Hematopoietic multipotent progenitor cell treated with erythropoietin and hydrocortisone succinate and interleukin-3 and kit ligand, for 8 days (in vitro differentiated cells): ENCODE measurements at places on chromosomes 2 and 18.

DNA sequence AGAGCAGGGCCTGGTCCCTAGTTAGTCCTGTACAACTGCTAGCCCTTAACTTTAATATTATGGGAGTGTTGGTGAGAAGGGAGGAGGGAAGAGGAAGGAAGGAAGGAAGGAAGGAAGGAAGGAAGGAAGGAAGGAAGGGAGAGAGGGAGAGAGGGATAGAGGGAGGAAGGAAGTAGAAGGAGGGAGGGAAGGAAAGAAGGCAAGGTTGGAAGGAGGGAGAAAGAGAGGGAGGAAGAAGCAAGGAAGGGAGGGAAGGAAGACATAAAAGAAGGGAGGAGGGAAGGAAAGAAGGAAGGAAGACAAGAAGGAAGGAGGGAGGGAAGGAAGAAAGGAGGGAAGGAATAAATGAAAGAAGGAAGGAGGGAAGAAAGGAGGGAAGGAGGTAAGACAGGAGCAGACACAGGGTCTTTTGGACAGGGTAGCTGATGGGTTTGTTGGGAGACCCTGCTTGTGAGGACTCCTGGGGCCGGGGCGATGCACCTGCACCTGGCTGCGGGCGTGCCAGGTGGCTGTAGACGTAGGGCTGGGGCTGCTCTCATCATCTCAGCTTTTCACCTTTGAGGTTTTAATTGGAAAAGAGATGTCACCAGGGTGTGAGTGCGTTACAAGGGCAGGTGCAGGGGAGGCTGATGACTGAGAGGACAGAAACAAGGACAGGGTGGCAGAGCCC is 5.9 kb upstream of the POMC start:
- no peak for DNase-seq

DNA sequence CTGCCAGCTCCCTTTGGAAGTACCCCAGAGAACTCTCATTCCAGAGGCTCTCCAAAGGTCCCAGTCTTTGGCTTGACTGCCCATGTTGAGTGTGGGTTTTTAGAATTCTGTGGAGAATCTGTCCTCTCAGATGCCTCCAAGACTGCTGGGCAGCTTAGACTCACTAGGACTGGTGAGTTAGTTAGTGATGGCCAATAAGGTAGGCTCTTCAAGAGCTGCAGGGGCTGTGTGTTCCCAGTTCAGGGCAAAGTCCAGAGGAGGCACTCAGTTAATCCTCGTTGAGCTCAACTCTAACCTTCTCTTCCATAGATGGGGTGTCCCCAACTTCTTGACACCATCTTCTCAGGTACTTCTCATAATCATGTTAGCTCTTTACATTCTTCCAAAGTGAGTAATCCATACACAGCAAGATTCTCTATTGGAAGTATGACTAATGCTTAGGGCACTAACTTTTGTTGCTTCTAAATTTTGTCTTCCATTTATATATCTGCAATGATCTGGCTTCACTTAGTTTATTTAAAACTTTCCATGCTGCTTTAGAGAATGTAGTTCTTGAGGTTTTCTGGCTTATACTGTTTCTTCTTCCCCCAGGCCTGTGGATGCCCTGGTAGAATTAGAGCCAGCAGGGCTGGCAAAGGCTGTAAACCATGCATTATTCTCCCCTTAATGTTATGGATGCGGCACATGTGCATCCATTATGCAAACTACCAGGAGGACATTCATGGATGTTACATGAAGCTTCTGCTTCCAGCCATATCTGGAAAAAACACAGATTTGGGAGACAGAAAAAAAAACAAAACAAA is 88.9 kb downstream of the POLE4 start:
- no peak for DNase-seq

DNA sequence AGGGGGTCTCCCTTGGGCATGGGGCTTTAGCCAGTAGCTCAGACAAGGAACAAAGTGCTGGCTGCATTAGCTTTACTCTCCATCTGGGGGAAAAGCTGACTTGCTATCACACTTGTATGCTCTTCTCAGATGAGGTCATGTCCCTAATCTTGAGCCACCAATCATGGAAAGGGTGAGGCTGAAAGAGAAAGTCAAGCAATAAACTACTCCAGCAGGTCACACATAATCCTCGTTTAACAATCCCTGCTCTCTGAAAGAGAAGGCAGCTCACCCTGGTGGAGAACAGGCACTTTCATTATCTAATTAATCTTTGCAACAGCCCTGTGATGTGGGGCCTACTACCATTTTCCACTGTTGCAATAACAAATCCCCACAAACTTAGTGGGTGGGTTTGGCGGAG is 129.7 kb upstream of the CAPN13 start:
- DNase-seq, result no peak

GRCh38 chr2:61411109-61411508 is 59.8 kb downstream of the USP34 start:
- peak; percentile 45 for DNase-seq

DNA sequence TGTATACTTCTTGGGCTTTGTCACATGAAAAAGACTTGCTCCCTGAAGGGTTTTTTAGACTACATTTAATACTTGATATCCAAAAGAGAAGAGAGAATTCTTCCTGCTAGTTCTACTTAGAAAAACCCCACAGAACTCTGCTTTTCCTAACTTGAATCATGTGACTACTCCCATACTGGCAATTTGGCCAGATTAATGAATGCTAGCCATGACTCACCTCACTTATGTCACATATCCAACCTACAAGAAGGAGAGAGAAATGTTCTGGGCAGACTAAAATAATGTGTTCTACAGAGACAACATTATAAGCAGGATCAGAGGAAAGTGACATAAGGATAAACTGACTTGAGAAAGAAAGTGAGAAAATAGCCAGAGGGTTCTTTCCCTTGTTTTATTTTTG is 249.3 kb upstream of the GULP1 start:
- no peak for DNase-seq

GRCh38 chr18:60554967-60555366 is 182.4 kb upstream of the MC4R start:
- DNase-seq, result no peak

GRCh38 chr2:207662203-207662602 is 37.0 kb upstream of the METTL21A start:
- no peak for DNase-seq

GRCh38 chr18:63829886-63830285 is 54.7 kb downstream of the SERPINB7 start:
- no peak for DNase-seq

DNA sequence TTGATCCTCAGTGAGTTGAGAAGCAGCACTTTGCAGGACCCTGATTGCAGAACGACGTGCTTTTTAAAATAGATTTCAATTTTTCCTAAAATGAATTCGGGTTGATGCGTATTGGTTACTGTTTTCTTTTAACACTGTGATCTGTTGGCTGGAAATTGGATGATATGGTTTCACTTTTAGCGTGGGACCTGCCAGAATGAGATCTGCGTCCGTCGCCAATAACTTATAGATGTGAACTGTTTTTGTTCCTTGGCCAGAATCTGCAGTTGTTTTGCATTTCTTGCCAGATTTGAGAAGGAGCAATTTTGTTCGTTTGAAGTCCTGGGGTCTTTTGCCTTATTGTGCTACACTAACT is 703 bp downstream of the UGGT1 start:
- DNase-seq, result peak; percentile 65

- no peak for DNase-seq
Observed at GRCh38 chr2:50345701-50346591, 686.0 kb downstream of the NRXN1 start.

DNA sequence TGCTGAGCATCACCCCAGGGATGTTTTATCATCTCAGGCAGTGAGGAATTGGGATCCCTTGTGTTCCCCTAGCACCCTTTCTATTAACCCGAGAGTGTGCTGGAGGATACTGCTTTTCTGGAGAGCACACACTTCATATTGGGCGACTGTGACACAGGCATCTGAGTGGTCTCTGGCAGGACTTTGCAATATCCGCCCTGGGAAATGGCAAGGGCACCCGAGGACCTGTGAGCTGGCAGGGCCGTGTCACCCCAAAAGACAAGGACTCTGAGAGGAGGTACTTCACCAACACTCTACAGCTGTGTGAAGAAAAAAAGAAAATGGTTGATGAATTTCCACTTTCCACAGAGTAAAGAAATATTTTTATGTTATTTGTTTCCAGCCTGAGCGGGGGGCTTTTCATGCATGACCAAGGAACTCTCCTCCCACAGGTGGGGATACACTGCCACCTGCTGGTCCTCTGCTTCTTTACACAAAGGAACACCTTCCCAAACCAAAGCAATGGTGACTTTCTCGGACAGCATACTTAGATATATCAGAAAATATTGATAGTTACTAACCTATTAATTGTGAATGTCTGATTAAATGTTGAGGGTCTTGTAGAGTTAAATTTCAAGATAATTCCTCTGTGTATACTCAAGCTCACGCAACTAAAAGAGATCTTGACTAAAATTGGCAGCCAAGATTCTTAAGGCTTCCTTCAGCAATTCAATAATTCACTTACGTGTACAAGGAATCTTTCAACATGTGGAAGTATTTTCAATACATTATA is 45.9 kb upstream of the REG3G start:
- DNase-seq, result peak; percentile 48

DNA sequence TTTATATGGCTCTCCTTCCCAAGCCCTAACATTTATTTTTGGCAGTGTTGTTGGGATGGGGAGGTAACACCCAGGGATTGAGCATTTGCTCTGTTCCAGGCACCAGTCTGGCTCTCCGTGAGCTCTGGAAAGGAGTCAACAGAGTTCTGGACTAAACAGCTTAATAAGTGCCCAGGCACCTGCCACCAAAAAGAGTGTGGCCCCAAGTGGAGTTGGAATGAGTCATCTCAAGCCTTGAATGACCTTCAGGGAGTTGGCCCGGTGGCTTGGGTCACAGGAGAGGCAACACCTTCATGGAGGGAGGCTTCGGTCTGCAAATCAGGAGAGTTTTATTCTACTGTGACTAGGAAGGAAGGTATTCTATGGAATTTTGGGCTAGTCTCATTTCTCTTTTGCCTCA is 203.2 kb downstream of the DLGAP1 start:
- DNase-seq, result no peak

- peak; percentile 7 for DNase-seq
Observed at GRCh38 chr2:108215794-108216211, 24.0 kb upstream of the SULT1C3 start.

GRCh38 chr18:35905436-35905835 is 67.0 kb upstream of the RMP24 start:
- no peak for DNase-seq
